ENCODE measurements at places on chromosomes 11 and 22. TPM values are rescaled to one million over a fixed set of nuclear protein-coding genes. Genes with fewer than 3 reads are reported as not detected.

DNA sequence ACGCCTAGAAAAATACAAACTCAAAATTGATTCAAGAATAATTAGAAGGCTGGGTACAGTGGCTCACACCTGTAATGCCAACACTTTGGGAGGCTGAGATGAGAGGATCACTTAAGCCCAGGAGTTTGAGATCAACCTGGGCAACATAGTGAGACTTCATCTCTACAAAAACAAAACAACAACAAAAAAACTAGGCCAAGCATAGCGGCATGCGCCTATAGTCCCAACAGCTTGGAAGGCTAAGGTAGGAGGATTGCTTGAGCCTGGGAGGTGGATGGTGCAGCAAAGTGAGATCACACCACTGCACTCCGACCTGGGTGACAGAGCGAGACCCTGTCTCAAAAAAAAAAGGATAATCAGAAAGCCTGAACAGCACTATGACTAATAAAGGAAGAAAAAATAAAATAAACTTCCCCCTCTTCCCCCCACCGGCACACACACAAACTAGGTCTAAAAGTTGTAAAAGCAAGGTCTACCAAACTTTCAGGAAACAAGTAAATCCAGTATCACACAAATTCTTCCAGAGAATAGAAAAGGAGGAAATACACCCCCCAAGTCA lies 35.8 kb downstream of the RRAS2 start:
- no peak overlapping the region for H3K27ac ChIP-seq
- no peak for DNase-seq
- H3K4me1 ChIP-seq: peaks cover 23% of the 10 kb centered on the region
- H3K36me3 ChIP-seq: no peaks in the 10 kb centered on the region
- H3K4me3 ChIP-seq: no peak overlapping the region

DNA sequence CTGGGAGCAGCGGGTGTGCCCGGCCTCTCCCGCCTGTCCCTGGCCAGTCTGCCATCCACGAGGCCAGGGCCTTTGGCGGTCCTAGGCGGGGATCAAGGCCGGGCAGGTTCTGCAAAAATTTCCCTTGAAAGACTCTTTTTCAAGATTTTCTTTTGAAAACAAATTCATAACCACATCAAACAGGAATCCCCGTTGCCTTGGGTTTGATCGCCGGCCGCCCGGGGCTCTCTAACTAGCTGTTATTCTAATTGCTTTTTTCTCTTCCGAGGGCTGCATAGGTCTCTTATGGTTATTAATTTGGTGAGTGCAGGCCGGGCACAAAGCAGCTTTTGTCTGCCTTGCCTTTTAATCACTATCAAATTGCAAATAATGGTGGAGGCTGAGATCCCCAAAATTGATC lies 42.0 kb downstream of the CDKN1C start:
- peaks cover 4% of the 10 kb centered on the region for H3K27me3 ChIP-seq
- H3K27ac ChIP-seq: no peak overlapping the region

- H3K27ac ChIP-seq: no peak overlapping the region
- peaks cover 32% of the 10 kb centered on the region for H3K27me3 ChIP-seq
- DNase-seq: no peak
These were observed 442.2 kb upstream of the B3GAT1 start for GRCh38 chr11:134853992-134854991.

DNA sequence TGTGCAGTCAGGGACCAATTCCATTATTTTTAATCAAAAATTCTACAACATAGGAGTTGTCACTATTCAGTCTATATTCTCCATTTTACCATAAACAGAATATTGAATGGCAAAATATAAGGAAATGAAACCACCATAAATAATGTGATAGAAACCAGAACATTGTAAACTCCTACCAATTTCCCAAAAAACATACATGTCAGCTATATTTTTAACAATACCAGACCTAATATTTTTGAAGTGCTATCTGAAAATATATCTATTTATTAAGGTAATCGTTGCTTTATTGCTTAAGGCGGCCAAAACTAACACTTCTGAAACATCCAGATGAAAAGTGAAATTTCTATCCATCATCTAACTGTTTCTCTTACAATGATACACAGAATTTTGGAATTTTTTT lies 123.0 kb upstream of the C11orf58 start:
- H3K27ac ChIP-seq: no peak overlapping the region
- H3K36me3 ChIP-seq: no peaks in the 10 kb centered on the region
- peaks cover 24% of the 10 kb centered on the region for H3K27me3 ChIP-seq

GRCh38 chr11:111166598-111166997 lies 78.9 kb upstream of the POU2AF2 start:
- H3K27ac ChIP-seq: no peak overlapping the region
- no peaks in the 10 kb centered on the region for H3K36me3 ChIP-seq
- H3K4me3 ChIP-seq: no peak overlapping the region
- H3K27me3 ChIP-seq: no peaks in the 10 kb centered on the region

DNA sequence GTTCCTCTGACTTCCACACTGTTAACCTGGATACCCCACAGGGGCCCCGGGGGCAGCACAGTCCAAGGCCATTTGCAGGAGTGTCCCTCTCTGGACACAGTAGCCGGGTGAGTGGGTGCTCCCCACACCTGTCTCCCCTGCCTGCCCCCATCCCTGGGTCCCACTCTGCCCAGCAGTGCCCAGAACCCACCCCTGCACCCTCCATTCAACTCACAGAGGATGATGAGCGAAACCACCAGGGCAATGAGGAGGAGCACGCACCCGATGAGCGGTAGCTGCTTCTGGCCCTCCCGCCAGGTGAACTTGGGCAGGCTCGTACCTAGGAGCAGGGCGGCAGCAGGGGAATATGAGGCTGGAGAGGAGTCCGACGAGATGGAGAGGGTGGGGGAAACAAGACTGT lies 12.2 kb downstream of the TMPRSS13 start:
- H3K27ac ChIP-seq: no peak overlapping the region
- peaks cover 13% of the 10 kb centered on the region for H3K4me1 ChIP-seq
- H3K36me3 ChIP-seq: peaks cover 3% of the 10 kb centered on the region
- no peak for DNase-seq

- no peaks in the 10 kb centered on the region for H3K36me3 ChIP-seq
- no peak overlapping the region for H3K27ac ChIP-seq
These were observed 2.5 kb downstream of the MUC6 start for GRCh38 chr11:1034001-1034400.

- H3K27ac ChIP-seq: no peak overlapping the region
- peaks cover 11% of the 10 kb centered on the region for H3K36me3 ChIP-seq
- no peak overlapping the region for H3K4me3 ChIP-seq
- H3K27me3 ChIP-seq: no peaks in the 10 kb centered on the region
- H3K4me1 ChIP-seq: no peaks in the 10 kb centered on the region
These were observed 17.7 kb downstream of the DNAJC24 start for GRCh38 chr11:31387379-31387778.

GRCh38 chr11:19580646-19581045 lies 132.0 kb upstream of the NAV2 start:
- DNase-seq: no peak
- peaks cover 5% of the 10 kb centered on the region for H3K27me3 ChIP-seq
- no peaks in the 10 kb centered on the region for H3K36me3 ChIP-seq
- H3K4me1 ChIP-seq: peaks cover 28% of the 10 kb centered on the region

GRCh38 chr11:69307871-69308431 lies 14.0 kb downstream of the MYEOV start:
- no peak for DNase-seq
- H3K4me3 ChIP-seq: no peak overlapping the region
- H3K4me1 ChIP-seq: peaks cover 18% of the 10 kb centered on the region
- H3K27me3 ChIP-seq: peaks cover 7% of the 10 kb centered on the region

- H3K4me3 ChIP-seq: no peak overlapping the region
- no peak for DNase-seq
- peaks cover 3% of the 10 kb centered on the region for H3K4me1 ChIP-seq
These were observed 15.8 kb downstream of the TOLLIP start for GRCh38 chr11:1293619-1294015.

DNA sequence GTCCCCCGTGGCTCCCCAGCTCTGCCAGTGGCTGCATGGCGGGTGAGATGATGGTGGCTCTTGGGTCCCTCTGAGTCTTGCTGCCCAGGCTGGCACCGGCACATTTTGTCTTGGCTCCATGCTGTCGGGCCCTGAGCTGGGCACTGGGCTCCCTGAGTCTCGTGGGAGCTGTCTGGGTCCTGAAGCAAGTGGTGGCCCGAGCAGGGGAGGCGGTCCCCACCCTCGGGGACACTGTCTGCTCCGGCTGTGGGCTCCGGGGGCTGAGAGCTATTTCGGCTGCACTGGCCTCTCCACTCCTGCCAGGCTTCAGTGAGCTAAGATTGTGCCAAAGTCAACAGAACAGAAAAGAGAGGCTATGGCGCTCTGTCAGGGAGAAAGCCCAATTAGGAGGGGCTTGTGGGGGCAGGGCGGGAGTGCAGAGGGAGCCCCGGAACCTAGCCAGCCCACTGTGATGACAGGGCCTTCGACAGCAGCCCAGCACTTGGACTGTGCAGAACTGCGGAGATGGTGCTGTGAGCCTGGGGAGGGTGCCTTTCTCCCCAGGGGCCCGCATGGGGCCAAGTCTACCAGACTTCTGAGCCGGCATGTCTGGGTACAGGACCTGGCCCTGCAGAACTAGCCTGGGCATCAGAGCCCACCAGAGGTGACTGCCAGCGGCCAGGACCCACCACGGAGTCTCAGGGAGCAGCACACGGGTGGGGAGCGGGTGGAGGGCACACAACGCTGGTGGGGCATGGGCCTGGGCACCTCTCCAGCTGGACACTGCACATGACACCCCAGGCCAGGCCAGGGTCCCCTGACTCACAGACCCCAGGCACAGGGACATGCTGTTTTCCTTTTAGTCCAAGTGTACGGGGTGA lies 38.0 kb downstream of the RTN4R start:
- H3K36me3 ChIP-seq: no peaks in the 10 kb centered on the region
- no peaks in the 10 kb centered on the region for H3K27me3 ChIP-seq
- H3K27ac ChIP-seq: no peak overlapping the region
- no peak overlapping the region for H3K4me3 ChIP-seq

DNA sequence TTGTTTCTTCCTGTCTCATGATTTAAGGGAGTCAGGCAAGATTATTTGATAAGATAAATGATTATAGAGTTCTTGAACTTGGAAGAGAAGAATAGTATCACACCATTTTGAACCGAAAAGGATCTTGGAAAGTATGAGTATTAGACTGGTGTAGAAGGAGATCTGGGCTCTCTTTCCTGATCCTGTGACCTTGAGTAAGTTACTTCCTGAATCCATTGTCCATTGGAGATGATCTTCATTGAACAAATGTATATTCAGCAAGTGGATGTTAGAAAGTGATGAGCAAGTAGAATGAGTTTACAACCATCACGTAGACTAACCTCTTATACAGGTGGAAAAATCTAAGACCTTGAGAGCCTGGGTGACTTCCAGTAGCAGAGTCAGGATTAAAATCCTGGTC lies 2.0 kb downstream of the ACO2 start:
- H3K27me3 ChIP-seq: no peaks in the 10 kb centered on the region
- no peak for DNase-seq
- peaks cover 28% of the 10 kb centered on the region for H3K4me1 ChIP-seq

DNA sequence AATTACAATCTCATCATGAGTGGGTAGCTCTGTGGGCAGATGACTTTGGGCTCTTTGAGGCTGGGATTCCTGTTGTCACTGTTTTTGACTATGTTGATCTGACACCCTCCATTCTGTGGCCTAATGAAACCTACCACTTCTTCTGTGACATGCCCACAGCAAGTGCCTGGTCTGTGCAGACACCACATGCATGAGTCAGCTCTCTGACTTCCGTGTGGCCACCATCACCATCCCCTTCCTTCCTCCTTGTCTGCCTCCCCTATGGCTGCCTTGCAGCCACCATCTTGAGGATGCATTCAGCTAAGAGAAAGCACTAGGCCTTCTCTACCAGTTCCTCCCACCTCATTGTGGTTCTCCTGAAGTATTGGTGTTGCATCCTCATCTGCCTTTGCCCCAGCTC lies 15.3 kb upstream of the OR10V1 start:
- H3K27me3 ChIP-seq: no peaks in the 10 kb centered on the region
- no peak overlapping the region for H3K27ac ChIP-seq
- no peak for DNase-seq
- H3K4me1 ChIP-seq: no peaks in the 10 kb centered on the region

- peak overlapping the region; percentile 36 for H3K4me3 ChIP-seq
- no peak for DNase-seq
- no peak overlapping the region for H3K27ac ChIP-seq
- H3K36me3 ChIP-seq: peaks cover 4% of the 10 kb centered on the region
- H3K4me1 ChIP-seq: peaks cover 31% of the 10 kb centered on the region
- H3K27me3 ChIP-seq: peaks cover 24% of the 10 kb centered on the region
These were observed 2.4 kb upstream of the IFITM2 start for GRCh38 chr11:304915-305843.

DNA sequence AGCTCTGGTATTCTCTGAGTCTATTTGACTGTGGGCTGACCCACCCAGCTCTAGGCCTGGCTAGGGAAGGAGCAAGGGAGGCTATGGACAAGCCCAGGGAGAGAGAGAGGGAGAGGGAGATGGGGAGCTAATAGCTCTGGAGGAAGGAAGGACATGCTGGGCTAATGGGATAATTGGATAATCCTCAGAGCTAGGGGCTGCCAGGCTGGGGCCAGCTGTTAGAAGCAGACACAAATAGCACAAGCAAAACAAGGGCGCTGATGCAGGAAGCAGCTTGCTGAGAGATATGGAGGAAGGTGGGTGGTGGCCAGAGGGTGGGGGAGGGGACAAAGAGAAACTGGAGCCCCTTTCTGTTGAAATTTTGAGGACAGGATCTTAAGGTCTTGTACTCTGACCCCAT lies 23.2 kb downstream of the ADORA2A start:
- H3K27ac ChIP-seq: no peak overlapping the region
- no peak for DNase-seq
- H3K4me1 ChIP-seq: peaks cover 28% of the 10 kb centered on the region
- peak overlapping the region; percentile 13 for H3K4me3 ChIP-seq
- no peaks in the 10 kb centered on the region for H3K36me3 ChIP-seq
- peaks cover 7% of the 10 kb centered on the region for H3K27me3 ChIP-seq

DNA sequence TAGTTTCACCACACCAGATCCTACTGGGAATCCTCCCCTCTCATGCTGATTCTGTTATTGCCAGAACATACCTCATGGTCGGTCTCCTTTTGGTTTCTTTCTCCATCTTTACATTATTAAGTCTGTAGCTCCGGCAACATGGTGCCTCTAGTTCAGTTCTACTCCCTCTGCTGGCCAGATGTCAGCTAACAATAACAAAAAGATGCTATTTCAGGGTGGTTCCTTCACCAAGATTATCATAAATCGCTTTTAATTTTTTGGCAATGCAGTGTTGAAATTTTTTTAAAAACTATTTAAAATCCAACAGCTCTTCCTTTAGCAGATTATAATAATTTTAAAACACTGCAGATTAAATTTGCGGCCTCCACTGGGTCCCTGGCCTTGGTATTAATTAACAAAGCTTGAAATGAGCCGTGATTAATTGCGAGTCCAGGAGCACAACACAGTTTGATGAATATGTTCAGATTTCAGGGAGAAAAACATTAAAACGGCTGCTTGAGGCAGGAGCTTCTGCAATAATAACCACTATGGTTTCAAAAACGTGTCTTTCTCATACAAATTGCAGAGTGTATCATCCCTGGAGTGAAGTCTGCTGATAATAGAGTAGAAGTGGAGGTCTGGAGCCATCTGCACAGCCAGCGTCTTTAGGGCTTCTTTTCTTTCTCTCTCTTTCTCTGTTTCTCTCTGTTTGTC lies 492.9 kb upstream of the KIRREL3 start:
- no peak overlapping the region for H3K4me3 ChIP-seq
- H3K27ac ChIP-seq: no peak overlapping the region
- no peak for DNase-seq
- H3K27me3 ChIP-seq: peaks cover 3% of the 10 kb centered on the region
- H3K36me3 ChIP-seq: no peaks in the 10 kb centered on the region

- H3K27me3 ChIP-seq: no peaks in the 10 kb centered on the region
- H3K4me1 ChIP-seq: no peaks in the 10 kb centered on the region
- DNase-seq: no peak
- peaks cover 38% of the 10 kb centered on the region for H3K36me3 ChIP-seq
These were observed 43.0 kb downstream of the DBX1 start for GRCh38 chr11:20117291-20117690.

CD3E gene
- not detected for total RNA-seq

RAB36 gene
- 6.8 TPM for total RNA-seq

NPAS4 gene
- 0.77 TPM for total RNA-seq

C11orf16 gene
- not detected for total RNA-seq

GPR137 gene
- total RNA-seq: 43.7 TPM

OR6A2 gene
- total RNA-seq: 0.07 TPM
